Jurkat, Clone E6-1 (cell line): ENCODE measurements at places on chromosomes 5 and 9.

GRCh38 chr9:136249877-136250559, 4.4 kb upstream of the QSOX2 start:
- DNase-seq: no peak

- no peak for DNase-seq
These were observed 236.6 kb downstream of the NR3C1 start for GRCh38 chr5:143166661-143167420.

DNA sequence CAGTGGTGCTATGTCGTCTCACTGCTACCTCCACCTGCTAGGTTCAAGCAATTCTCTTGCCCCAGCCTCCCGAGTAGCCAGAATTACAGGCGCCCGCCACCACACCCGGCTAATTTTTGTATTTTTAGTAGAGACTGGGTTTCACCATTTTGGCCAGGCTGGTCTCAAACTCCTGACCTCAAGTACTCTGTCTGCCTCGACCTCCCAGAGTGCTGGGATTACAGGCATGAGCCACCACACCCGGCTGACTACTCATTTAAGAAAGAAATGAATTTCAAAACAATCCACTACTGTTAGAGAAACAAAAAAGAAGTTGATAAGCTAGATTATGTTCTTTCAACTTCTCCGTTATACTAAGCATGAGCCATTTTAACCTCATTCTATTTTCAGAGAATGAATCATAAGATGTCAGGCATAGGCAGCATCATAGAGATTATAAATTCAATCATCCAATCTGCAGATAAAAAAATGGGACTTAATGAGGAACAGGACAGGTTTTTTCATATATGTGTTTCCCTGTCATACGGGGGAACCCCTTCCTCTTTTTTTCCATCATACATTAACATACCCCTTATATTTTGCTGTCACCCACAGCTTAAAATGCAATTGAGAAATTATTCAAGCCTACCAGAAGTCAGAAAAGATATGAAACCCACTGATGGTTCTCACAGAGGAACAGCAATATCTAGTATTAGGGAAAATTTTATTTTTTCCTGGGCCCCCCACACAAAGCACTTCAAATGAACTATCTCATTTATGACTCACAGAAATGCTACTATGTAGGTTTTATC, 26.5 kb upstream of the ADRB2 start:
- DNase-seq: no peak

- no peak for DNase-seq
These were observed 307.4 kb upstream of the SEMA6A start for GRCh38 chr5:116881921-116882531.

GRCh38 chr9:114356792-114357191, 27.1 kb downstream of the ORM2 start:
- no peak for DNase-seq

DNA sequence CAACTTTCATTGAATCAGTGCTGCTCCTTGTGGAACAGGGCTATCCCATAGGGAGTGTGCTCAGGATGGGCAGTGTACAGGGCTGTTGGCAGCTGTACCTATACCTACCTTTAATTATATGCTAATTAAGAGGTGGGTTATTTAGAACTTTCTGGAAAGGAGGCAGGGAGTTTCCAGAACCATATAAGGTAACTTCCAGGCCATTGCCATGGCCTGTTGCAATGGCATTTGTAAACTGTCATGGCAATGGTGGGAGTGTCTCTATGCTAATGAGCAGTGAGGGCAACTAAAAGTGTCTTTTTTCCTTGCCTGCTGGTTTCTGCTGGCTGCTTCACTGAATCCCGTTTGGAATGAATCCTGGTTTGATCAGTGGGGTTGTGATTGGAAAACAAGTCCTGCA, 2.3 kb upstream of the ARHGAP26 start:
- no peak for DNase-seq

DNA sequence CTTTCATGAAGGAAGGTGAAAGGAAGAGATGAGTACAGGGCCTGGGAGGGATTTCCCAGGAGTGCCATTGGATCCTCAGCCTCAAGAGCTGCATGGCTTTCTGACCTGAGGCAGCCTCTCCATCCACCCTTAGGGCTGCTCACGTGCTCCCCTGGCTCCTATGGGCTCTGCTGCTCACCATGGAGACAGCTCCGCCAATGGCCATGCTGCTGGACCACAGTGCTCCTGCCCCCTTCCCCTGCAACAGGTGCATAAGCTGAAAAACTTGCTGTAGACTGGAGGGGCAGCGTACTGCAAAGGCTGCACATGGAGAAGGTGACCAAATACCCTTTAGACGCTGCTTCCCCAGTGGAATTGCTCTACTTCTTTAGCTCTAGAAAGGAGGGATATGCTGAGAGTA, 112.7 kb upstream of the PANK3 start:
- DNase-seq: no peak

DNA sequence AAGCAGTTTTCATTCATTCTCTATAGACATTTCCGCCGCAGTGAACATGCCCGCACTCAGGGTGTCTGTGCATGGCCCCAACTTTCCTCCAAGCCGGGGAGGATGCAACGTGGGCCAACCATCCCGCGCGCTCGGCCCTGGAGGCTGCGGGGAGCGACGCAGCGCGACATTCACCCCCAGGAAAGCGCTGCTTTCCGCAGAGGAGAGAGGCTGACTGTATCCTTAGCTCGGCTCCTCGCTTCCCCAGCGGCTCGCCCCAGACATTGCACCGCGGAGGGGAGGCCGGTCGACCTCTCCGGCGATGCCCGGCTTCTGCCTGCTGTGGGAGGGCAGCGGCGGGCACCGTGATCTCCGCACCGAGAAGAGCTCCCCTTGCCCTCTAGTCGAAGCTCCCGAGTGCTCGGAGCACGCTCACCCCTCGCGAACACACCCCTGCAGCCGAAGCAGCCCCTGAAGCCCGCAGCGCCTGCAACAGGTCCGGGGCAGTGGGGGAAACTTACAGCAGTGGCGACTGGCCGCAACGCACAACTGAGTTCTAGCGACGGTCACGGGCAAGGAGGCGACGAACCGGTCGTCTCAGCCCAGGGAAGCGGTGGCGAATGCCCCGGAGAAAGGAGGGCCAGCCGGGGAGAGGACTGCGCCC, 600 bp downstream of the ENC1 start:
- no peak for DNase-seq

GRCh38 chr9:12808569-12808968, 33.7 kb downstream of the LURAP1L start:
- DNase-seq: no peak

DNA sequence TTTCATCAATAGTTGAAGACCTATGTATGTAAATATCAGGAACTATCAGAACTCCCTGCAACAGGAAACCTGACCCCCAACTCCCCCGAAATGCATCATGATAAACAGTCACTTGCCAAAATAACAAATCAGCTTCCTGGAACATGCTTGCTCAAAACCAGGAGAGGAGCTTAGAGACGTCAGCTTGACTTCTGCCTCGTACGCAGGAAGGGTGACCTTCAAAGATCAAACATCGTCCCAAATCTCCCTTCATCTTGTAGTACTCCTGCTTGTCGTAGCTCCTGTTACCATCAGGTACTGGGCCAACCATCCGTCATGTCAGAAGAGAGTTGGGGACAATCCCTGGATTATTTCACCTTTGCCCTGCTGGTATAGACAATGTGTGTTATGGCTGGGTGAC, 396.1 kb downstream of the GADD45G start:
- DNase-seq: no peak

DNA sequence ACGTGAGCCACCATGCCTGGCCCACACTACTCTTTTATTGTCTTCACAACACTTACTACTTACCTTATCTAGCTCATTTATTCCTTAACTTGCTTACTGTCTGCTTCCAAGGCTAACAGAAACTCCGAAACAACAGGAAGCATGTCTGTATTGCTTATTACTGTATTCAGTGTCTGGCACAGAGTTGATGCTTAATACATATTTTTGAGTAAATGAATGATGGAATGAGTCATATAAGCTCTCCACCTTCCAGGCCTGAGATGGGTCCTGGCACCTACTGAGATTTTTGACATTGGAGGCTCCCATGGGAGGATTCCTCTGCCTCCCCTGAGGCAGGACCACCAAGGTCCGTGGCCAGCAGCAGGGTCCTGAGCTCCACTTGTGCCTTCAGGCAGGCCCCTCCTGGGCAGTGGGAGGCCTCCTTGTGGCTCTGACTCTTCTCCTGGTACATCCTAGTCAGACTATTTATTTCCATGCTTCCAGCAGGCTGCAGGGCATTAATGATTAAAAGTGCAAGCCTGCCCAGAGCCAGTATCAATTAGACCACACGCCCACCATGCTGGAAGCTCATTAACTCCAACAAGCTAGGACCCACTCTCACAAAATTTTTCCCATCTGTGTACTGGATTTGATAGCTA, 76.5 kb upstream of the CTNNA1 start:
- no peak for DNase-seq

DNA sequence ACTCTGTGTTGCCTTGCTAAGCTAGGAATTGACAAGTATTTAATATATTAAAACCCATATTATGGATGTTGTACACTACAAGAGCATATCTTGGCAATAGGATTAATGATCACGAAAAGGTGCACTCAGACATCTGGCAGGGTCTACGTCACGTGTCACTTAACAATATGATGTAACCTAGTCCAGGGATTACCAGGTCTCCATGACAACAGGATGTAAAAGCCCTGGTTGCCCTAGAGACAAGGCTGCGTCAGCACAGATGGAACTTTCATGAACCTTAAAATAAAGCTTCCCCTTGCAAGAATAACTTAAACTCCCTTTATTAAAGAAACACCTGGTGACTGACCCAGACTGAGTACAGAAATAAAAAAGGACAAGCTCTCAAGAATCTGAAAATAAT, 717.8 kb downstream of the CDH18 start:
- peak; percentile 2 for DNase-seq

- no peak for DNase-seq
These were observed 29.2 kb upstream of the SEMA4D start for GRCh38 chr9:89527084-89527483.
